Umbilical cord (tissue), 2 donors: ENCODE measurements at places on chromosomes 3 and 15.
A peak's percentile ranks its signal among the peaks of the same experiment; 100 is the strongest.

- no peak for DNase-seq
Observed at GRCh38 chr3:149610351-149611105, 47.3 kb downstream of the WWTR1 start.

GRCh38 chr3:157030712-157031111, 129.2 kb downstream of the CCNL1 start:
- no peak for DNase-seq

DNA sequence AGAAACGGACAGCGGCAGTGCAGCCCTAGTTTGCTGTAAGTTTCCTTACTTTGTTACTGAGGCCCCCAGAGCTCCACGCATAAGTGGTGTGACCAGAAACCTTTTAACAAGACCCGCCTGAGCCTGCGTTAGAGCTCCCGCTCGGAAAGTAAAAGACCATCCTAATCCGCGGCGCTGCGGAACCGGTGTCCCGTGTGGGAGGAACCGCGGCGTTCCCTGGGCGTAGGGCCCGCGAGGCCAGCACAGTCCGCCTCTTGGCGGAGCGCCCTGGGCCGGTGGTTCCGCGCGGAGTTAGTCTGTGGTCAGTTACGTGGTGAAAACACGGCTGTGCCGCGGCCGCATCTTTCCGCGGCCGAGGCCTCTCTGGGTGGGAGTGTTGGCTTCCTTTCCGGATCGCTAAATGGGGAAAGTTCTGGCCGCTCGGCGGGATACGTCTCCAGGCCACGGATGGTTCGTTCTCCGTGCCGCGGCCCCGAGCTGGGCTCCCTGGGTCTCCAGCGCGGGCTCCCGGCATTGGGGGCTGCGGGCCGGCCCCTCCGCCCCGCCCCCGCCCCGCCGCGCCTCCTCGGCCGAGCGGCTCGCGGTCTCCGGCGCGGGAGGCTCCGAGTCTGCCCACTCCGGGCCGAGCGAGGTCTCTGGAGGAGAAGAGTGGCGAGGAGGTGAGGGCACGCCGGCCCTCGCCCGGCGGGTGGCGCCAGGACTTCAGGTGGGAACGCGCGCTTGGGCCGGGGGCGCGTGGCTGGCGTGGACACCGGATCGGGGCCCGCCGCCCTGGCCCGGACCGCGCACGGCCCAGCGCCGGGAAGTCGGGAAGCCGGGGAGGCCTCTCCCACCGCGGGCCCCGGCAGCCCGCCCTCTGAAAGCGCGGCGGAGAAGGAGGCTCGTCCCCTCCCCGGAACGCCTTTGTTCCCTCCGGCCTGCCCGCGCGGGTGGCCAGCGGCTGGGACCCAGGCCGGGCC, 754 bp downstream of the B3GNT5 start:
- DNase-seq = peak; percentile 58

DNA sequence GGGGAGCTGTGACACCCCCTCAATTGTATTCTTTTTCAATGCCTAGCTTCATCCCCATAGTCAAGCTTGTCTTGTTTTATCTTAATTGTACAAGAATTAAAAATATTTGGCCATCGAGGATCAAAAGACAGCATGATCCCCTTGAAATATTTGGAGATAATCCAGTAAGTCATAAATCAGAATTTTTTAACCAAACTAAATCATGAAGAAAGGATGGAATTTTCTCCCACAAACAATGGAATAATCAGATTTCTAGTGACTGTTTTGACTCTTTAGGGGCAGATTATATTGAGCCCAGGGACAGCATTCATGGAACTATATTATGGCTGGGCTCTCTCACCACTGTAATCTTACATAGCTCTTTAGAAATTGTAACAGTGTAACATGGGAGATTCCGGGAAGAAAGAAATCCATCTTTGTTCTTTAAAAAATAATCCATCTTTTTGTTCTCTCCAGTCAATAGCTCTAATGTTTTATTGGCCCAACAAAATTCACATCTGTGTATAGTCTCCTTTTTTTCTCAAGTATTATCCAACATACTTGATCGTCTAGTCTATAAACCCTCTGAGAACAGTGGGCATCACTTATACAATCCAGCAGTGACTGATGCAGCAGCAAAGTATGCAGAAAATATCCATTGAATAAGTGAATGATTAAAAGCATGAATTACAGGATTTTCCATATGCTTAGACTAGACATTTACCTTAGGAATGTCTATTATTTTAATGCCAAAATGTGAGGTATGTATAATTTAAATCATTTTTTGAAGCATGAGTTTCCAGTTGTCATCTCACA, 277.0 kb upstream of the PLSCR5 start:
- no peak for DNase-seq

- DNase-seq = no peak
Observed at GRCh38 chr3:149282836-149283235, 50.6 kb downstream of the TM4SF18 start.

DNA sequence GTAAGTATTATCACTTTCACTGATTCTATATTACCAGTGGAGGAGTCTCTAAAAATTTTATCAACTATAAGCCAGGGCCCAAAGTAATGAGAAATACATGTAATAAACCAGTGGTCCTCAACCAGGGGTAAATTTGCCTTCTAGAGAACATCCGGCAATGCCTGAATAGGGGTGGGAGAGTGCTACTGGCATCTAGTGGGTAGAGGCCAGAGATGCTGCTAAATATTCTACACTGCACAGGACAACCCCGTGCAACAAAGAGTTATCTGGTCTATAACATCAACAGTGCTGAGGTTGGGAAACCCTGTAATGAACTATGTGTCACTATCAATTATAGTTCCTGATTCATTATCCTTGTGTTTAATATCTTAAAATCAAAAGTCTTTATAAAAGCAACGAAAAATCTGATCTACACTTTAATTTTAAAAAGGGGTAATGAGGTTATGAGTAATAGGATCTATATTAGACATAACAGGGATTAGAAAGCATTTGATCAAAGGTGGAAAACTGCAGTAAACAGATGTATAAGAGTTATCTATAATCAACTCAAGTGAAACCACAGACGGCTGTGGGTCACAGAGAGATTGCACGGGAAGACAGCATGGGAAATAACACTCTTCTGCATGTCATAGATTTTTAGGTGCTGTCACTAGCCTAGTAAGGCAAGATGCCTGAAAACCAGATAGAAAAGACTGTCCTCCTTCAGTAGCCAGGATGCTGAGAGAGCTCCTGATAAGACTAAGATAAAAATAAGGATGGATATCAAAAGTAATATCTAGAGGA, 2.0 kb downstream of the LYSMD2 start:
- DNase-seq = no peak
